Stimulated activated CD8-positive, alpha-beta memory T cell treated with anti-CD3 and anti-CD28 coated beads, Interleukin-4, amount 100 ng/mL, for 48 hours (primary cell): ENCODE measurements at places on chromosomes 4 and X.

DNA sequence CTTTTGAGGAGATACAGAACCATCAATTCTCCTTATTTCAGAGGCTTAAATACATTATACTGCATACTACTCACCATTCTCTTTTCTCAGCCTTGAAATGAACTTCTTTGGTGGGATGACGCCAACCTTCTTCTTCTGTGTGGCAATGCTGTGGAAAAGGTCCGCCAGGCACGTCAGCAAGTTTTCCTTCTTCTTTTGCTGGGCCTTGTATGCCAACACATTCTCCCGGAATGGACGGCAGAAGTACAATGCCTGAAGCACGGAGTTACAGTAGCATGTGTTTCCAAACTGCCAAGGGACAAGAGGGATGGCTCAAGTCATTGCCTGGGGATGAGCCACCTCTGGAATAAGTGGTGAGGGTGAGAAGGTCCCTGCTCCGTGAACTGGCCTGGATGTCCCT, 31.2 kb downstream of the USP46 start:
- DNase-seq: no peak

GRCh38 chrX:148049441-148049840, 68.3 kb downstream of the FMR1NB start:
- no peak for DNase-seq

GRCh38 chr4:95318483-95318882, 230.3 kb downstream of the UNC5C start:
- DNase-seq: no peak

GRCh38 chr4:46947541-46947940, 38.5 kb upstream of the COX7B2 start:
- DNase-seq: no peak

DNA sequence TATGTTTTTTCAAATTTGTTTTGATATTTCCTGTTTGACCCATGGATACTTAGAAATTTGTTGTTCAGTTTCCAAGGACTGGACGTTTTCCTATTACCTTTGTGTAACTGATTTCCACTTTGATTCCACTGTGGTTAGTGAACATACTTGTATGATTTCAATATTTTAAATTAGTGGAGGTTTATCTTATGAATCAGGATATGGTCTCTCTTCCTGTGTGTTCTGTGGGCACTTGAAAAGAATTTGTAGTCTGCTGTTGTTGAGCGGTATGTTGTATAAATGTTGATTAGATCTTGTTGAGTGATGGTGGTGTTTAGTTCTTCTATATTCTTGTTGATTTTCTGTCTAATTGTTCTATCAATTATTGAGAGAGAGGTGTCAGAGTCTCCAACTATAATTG, 21.2 kb upstream of the LAMTOR3 start:
- DNase-seq: no peak

- no peak for DNase-seq
Measured at GRCh38 chrX:16202943-16203342, 35.7 kb downstream of the MAGEB17 start.

DNA sequence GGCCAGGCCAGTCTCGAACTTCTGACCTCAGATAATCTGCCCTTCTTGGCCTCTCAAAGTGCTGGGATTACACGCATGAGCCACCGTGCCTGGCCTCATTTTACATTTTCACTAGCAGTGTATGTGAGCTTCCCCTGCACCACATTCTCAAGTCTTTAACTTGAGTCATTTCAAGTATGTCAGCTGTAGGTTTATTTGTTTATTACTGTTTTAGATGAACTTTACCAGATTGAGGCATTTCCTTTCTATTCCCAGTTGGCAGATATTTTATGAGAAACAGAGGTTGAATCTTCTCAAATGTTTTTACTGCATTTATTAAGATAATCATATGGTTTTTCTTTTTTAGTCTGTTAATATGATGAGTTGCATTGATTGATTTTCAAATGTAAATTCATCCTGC, 114.6 kb upstream of the SH3RF1 start:
- DNase-seq: no peak

DNA sequence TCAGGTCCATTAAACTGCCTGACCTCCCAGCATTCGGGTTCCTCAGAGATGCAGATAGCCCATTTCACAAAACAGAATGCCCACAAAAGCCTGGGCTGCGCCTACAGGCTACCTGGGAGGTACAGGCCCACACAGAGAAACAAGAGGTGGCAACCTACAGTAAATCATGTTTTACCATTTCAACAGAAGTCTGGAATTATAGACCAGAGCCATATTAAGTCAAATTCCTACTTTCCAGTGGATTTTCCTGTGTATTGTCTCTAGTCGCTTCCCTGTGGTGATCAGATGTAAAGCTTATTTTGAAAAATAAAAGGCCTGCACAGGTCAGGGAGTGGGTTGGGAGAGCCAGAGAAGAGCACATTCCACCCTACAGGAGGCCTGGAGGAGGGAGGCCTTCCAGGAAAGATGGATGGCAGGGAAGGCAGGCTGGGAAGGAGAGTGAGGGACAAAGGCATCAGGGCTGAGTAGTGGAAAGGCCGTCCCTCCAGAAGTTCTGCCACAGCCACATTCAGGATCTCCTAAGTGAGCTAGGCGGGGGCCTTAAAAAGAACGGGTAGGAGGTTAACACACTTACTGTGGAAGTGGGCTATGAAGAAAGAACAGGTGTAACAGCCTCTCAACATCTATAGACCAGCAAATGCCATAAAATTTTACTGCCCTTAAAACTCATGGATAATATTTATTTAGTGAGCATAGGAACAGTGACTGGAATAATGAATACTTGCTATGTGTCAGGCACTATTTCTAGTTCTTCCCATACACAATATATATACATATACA, 19.0 kb upstream of the USO1 start:
- DNase-seq: no peak

DNA sequence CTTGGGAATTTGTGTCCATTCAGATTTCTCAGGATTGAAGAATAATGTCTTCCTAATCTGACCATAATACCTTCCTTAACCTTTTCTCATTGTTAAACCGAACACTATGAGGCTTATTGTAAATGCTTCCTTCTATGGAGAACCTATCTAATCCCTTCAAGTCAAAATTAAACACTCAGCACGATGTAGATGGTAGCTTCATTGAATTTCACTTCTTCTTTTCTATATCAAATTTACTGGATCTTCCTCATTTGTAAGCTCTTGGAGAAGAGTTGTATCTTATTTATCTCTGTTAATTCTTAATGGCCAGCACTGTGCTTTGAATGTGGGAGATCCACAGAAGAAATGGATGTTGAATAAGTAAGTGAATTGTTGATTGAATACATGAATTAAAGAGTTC, 109.0 kb upstream of the RAPGEF2 start:
- DNase-seq: no peak

- no peak for DNase-seq
Measured at GRCh38 chr4:48483777-48484493, 792 bp downstream of the SLC10A4 start.

GRCh38 chr4:28093071-28093470, 1232.4 kb downstream of the STIM2 start:
- DNase-seq: no peak

DNA sequence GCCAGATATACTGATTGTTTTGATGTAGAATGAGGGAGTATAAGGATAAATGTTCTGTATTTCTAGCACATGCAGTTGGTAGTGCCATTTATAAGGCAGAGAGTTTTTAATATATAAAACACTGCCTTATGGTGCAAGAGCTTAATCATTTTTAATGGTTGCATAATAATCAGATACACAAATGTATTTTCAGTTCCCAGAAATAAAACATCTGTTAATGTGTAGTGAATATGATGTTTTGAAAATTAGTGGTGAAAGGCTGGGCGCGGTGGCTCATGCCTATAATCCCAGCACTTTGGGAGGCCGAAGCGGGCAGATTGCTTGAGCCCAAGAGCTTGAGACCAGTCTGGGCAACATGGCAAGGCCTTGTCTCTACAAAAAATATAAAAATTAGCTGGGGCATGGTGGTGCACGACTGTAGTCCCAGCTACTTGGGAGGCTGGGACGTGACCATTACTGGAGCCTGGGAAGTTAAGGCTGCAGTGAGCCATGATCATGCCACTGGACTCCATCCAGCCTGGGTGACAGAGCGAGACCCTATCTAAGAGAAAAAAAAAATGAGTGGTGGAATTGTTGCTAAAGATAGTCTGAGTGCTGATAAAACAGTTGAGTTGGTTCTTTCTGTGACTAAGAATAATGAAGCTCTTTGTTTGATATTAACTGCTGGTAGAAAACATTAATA, 29.3 kb downstream of the CLCN3 start:
- DNase-seq: no peak

GRCh38 chr4:52102587-52102986, 51.5 kb downstream of the SPATA18 start:
- no peak for DNase-seq

GRCh38 chrX:28312965-28313364, 274.3 kb upstream of the IL1RAPL1 start:
- DNase-seq: no peak

GRCh38 chrX:386768-387575, at the start of gene PPP2R3B:
PPP2R3B (minus strand) TSS chrX:386907; CDS start chrX:386691, 216 bp downstream.
- DNase-seq: peak; percentile 98

- DNase-seq: no peak
Measured at GRCh38 chr4:26462874-26463273, 27.4 kb downstream of the CCKAR start.

DNA sequence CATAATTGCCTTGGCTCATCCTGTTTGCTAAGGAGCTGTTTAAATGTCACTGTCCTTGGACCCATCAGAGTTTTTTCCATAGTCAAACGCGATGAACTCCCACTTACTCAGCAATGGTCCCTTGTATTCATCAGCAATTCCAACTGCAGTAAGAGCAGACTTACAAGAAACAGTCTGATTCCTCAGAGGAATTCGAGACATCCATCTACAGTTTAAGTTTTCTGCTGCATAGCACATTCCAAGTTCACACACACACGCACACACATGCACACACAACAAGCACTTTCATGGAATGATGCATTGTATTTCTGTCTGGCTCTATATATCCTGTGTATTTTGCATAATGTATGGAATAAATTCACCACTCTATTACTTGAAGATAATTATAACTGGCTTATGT, 32.7 kb upstream of the TMEM150C start:
- DNase-seq: no peak

DNA sequence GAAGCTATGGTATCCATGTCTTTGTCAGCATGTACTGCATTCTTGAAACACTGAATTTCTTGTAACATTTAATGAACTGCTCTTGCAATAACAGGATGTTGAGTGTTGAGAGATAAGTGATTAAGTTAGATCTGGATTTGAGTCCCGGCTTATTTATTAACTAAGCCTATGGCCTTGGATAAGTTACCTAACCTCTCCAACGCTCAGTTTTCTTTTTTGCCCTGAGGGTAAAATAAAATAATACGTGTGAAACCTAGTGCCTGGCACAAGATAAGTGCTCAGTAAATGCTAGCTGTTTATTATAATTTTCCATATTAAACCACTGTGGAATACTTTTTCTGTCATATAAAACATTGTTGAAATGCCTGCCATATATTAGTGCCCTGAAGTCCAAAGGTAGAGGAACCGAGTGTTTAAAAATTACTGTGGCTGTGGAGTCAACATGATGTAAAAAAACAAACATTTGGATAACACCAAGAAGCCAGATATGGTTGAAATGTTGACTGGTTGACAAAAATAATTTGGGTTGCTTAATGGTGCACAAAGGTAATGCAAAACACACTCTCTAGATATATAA, 58.6 kb upstream of the ALB start:
- no peak for DNase-seq

GRCh38 chrX:75155447-75155826, 646 bp downstream of the ABCB7 start:
- no peak for DNase-seq

DNA sequence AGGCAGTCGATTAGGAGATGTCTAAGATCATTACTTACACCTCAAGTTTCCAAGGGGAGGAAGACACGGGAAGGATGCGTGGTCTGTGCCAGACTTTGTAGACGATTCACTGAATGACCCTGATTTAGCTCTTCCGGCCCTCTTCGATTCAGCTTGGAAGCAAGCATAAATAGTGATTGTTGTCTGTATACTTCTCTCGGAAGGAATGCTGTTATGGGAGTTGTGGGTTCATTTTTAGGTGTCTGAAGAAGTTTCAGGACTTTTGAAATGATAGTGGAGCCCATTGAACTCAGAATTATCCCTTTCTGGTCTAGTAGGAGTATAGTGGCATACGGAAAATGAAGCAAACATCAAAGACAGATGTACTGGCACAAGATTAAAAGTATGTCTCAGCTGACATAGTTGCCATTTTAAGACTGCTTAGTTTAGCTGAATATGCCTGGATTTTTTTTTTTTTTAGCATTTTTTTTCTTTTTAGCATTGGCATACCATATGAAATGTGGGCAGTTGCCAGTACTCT, 1.0 kb upstream of the ANKRD17 start:
- DNase-seq: peak; percentile 32

GRCh38 chr4:85318415-85318814, 156.5 kb upstream of the ARHGAP24 start:
- DNase-seq: no peak

DNA sequence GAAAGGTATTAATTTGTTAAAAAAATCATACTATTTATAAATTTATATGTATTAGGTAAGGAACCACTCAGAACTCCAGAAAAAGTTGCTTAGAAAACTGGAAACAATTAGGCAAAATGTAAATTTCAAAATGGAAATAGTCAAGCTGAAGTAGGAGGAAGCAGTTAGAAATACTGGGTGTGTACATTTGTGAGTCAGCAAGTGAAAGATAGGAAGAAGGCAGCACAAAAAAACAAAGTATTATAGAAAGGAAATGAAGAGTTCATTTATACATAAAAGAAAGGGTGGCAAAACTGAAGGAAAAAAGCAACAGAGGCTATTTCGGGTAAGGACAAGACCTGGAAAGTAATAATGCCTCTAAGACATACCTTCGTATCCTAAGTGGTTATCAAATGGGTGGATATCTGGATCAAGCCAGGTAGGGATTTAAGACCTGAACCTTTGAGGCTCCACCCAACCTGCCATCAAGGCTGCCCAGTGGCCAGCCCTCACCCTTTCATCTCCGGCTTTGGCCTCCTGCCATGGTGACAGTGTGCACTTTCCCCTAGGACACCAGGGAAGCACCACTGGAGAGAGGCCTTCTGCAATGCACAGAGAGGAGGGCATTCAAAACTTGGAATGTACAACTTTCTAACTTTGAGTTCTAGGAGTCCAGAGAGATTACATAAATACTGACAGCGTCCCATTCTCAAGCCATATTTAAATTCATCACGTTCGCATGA, at the start of gene LRRC66:
TSS of gene LRRC66 (minus strand) at position 428 of the 722 bp plus-strand sequence. CDS start 2,750 bp downstream, outside the sequence.
- no peak for DNase-seq

GRCh38 chr4:16157609-16158503, 68.4 kb downstream of the TAPT1 start:
- no peak for DNase-seq

DNA sequence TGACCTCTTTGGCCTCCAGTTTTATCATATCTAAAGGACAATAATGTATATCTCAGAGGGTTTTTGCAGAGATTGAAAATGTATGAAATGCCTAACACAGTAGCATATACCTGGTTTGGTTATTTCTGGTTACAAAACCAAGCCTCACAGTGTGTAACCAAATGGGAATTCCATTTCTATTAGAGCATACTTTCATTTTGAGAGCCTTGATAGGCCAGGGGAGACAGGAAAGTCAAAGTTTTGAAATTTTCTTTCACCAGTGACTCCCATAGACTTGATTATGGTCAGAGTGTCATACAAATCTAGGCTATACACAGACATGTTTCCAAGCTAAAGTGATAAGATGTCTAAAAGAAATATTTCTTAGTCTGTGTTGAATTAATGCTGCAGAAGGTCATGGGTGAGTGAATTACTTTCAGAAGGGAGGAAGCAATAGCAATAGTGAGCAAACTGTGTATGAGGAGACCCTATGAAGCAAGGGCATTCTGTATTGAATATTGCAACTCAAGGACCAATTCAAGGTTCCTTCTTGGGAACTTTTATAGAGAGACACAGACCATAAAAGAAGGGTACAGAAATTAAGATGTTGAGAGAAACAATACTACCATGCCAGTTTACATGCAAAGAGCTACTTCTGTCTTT, 151.1 kb downstream of the PDE5A start:
- no peak for DNase-seq
